PC-3 (cell line): ENCODE measurements at places on chromosomes 6 and 20. TPM values are rescaled to one million over a fixed set of nuclear protein-coding genes. Genes with fewer than 3 reads are reported as not detected.

The ATF6B gene
- total RNA-seq = 33.4 and 35.7 TPM in 2 replicates

The SOBP gene
- 0.15 and 0.17 TPM in 2 replicates for total RNA-seq

The EFCAB8 gene
- not detected in 2 replicates for total RNA-seq

The LPA gene
- total RNA-seq = not detected in 2 replicates

The PREX1 gene
- 18.9 and 22.1 TPM in 2 replicates for total RNA-seq
